ENCODE measurements at places on chromosomes 6 and 20. TPM values are rescaled to one million over a fixed set of nuclear protein-coding genes. Genes with fewer than 3 reads are reported as not detected.

The ASCC3 gene
- 103 TPM for total RNA-seq

The RHAG gene
- total RNA-seq, result not detected

The HLA-DQB2 gene
- total RNA-seq, result not detected

The C20orf96 gene
- total RNA-seq, result 2.0 TPM

The PBOV1 gene
- not detected for total RNA-seq

The HAO1 gene
- not detected for total RNA-seq

The EPHA7 gene
- 1.3 TPM for total RNA-seq

The BPI gene
- total RNA-seq, result not detected

The IL22RA2 gene
- total RNA-seq, result not detected

The C6orf15 gene
- total RNA-seq, result not detected

The ATP6V1G2 gene
- 5.1 TPM for total RNA-seq

All from regular cardiac myocyte (primary cell).